ENCODE measurements at places on chromosomes 2 and 18.
A peak's percentile ranks its signal among the peaks of the same experiment; 100 is the strongest.

GRCh38 chr2:196566961-196567666 is 72.4 kb upstream of the CCDC150 start:
- H3K27me3 ChIP-seq, result peaks cover 22% of the 10 kb centered on the region
- no peak overlapping the region for H3K4me3 ChIP-seq
- H3K27ac ChIP-seq, result no peak overlapping the region
- no peak for DNase-seq
- no peaks in the 10 kb centered on the region for H3K4me1 ChIP-seq

GRCh38 chr2:176115883-176116813 is at the start of gene HOXD10:
Gene HOXD10, plus strand, starts transcription at chr2:176116778. Its CDS starts 56 bp downstream, at chr2:176116834.
- no peak for DNase-seq
- H3K4me3 ChIP-seq, result no peak within 1 kb of the TSS
- peaks cover 100% of the 10 kb centered on the region for H3K27me3 ChIP-seq
- no peaks in the 10 kb centered on the region for H3K36me3 ChIP-seq

DNA sequence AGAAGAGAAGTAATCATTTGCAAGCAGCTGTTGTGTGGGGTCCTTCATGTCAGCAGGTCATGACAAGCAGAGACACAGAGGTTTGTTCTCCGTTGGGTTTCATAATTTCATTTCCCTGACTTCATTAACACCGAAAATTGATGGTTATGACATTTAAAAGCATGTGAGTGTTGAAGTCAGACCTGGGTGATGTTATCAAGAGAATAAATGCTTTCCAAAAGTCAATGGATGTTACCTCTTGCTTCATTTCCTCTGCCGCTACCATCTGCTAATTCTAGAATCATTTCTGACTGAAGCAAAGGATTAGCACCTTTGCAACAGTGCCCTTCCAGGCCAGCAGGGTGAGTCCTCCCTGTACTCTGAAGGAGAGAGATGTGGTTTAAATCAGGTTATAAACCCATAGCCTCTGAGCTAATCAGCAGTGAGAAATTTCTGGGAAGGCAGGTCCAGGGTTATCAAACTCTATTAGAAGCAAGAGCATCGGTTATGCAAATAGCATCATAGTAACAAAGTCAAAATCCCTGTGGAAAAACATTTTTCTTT is 446.2 kb downstream of the PIK3C3 start:
- no peak overlapping the region for H3K4me3 ChIP-seq
- H3K27me3 ChIP-seq, result no peaks in the 10 kb centered on the region
- H3K27ac ChIP-seq, result no peak overlapping the region
- DNase-seq, result no peak

DNA sequence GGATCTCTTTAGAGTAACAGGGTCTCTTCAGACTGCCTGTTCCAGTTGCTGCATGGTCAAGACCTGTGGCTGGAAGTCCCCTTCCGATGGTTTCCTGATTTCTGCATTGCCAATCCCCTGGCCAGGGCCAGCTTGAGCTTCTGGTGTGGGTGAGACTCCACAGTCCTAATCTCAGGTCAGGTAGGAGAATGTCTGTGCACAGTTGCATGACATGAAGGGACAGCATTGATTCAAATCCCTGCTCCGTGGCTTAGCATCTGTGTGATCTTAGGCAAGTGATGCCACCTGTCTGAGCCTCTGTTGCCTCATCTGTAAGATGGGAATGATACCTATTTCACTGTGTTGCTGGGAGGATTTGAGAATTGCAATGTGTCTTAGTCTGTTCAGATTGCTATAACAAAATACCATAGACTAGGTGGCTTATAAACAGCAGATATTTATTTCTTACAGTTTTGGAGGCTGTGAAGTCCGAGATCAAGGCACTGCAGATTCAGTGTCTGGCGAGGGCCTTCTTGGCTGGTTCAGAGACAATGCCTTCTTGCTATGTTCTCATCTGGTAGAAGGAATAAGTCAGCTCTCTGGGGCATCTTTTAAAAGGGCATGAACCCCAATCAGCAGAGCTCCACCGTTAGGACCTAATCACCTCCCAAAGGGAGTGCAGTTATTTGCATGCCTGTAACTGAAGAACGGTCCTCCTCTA is 66.2 kb downstream of the ATOH8 start:
- no peak for DNase-seq
- H3K27me3 ChIP-seq, result peaks cover 2% of the 10 kb centered on the region
- H3K27ac ChIP-seq, result no peak overlapping the region
- H3K4me3 ChIP-seq, result no peak overlapping the region

GRCh38 chr18:36905571-36905970 is 76.6 kb downstream of the KIAA1328 start:
- H3K27me3 ChIP-seq, result no peaks in the 10 kb centered on the region
- H3K36me3 ChIP-seq, result no peaks in the 10 kb centered on the region
- H3K4me3 ChIP-seq, result no peak overlapping the region
- DNase-seq, result no peak

GRCh38 chr2:27888790-27889189 is 1.4 kb downstream of the RBKS start:
- no peaks in the 10 kb centered on the region for H3K27me3 ChIP-seq
- H3K36me3 ChIP-seq, result no peaks in the 10 kb centered on the region
- H3K4me1 ChIP-seq, result peaks cover 45% of the 10 kb centered on the region
- H3K27ac ChIP-seq, result no peak overlapping the region

DNA sequence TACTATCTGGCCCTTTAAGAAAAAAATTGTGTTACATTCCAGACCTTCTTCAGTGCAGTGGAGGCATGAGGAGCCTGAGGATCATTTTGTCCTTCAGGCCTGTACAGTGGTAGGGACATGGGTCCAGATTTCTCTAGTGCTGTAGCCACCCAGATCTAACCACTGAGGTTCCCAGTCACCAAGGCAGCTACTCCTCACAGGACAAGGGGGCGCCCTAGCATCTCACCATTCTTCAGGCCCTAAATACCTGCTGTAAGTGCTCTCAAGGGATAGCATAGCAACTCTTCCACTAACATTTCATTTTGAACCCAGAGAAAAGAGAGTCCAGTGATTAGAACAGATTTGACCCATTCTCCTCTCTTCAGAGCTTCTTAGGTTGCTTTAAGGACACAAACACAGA is 1533.0 kb downstream of the LRP1B start:
- no peak for DNase-seq
- no peaks in the 10 kb centered on the region for H3K36me3 ChIP-seq
- no peaks in the 10 kb centered on the region for H3K27me3 ChIP-seq
- no peak overlapping the region for H3K27ac ChIP-seq
- H3K4me1 ChIP-seq, result no peaks in the 10 kb centered on the region

DNA sequence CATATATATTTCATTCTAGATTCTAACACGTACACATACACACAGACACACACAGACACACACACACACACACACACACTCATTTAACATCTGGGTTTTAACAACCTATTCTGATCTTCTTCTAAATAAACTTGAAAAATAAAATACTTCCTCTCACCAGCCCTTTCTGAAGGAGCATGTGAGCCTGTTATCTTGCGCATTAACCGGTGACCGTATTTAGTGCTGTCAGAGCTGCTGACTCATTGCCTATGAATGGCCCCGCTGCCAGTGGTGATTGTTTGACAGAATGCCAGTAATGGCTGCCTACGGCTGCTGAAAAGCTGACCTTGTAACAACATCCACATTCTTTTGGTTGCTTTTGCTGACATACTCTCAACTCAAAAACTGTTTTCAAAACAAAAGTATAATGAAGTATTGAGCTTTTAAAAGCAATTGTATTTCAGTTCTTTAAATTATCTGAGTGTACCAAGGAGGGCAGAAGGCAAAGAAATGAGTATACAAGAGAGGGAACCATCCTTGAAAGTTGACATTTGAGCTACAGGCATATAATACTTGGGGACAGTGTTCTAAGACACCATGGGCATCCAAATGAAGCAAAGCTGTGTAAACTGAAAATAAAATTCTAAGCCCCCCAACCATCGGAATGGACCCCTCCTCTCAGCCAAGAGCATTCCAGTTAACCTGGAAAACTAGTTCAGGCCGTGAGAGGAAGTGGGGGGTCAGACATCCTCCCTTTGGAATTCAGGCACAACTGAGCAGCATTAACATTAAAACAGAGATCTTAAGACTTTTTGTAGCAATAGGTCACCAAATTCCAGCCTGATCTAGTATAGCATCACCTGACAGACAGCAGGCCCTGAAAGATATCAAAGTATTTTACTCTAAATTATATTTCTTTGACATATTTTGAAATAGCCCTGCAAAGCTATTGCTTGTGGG is 50.2 kb upstream of the DTNA start:
- H3K27me3 ChIP-seq, result no peaks in the 10 kb centered on the region
- no peak overlapping the region for H3K4me3 ChIP-seq
- H3K36me3 ChIP-seq, result no peaks in the 10 kb centered on the region
- H3K4me1 ChIP-seq, result no peaks in the 10 kb centered on the region

- H3K27ac ChIP-seq, result no peak overlapping the region
- H3K27me3 ChIP-seq, result no peaks in the 10 kb centered on the region
- no peaks in the 10 kb centered on the region for H3K36me3 ChIP-seq
Observed at GRCh38 chr2:6784291-6784690, 81.4 kb downstream of the CMPK2 start.

GRCh38 chr18:27606741-27607140 is 421.6 kb upstream of the CHST9 start:
- DNase-seq, result no peak
- H3K4me3 ChIP-seq, result no peak overlapping the region
- H3K27me3 ChIP-seq, result no peaks in the 10 kb centered on the region
- H3K36me3 ChIP-seq, result no peaks in the 10 kb centered on the region

GRCh38 chr18:43777636-43778304 is 500.5 kb upstream of the SYT4 start:
- H3K4me1 ChIP-seq, result no peaks in the 10 kb centered on the region
- no peak for DNase-seq
- no peaks in the 10 kb centered on the region for H3K27me3 ChIP-seq
- no peak overlapping the region for H3K4me3 ChIP-seq

- no peaks in the 10 kb centered on the region for H3K27me3 ChIP-seq
- no peak overlapping the region for H3K27ac ChIP-seq
- no peaks in the 10 kb centered on the region for H3K36me3 ChIP-seq
- no peak overlapping the region for H3K4me3 ChIP-seq
- no peak for DNase-seq
Observed at GRCh38 chr2:9030190-9030589, 26.7 kb upstream of the MBOAT2 start.

DNA sequence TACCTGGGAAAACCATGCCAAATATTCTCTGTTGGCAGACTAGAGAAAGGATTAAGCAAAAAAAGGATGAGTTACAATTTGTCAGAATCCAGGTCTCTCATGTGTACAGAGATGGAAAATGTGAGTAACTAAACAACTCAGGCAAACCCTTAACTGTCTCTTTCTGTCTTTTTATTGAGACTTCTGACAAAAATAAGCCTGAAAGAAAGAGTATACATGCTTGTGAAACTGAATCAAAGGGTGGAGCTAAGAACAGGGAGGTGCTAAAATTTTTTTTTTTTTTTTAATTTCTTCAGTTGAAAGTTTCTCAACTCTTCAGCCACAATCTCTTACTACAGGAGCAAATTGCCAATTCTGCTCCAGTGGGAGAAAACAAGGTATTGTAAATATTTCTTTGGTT is at the start of gene SERPINB10:
TSS of gene SERPINB10 (plus strand) at position 295 of the 400 bp plus-strand sequence. CDS start 7,553 bp downstream, outside the sequence.
- peaks cover 71% of the 10 kb centered on the region for H3K4me1 ChIP-seq
- H3K27ac ChIP-seq, result peak within 1 kb of the TSS; percentile 80
- DNase-seq, result peak; percentile 45
- no peaks in the 10 kb centered on the region for H3K27me3 ChIP-seq

DNA sequence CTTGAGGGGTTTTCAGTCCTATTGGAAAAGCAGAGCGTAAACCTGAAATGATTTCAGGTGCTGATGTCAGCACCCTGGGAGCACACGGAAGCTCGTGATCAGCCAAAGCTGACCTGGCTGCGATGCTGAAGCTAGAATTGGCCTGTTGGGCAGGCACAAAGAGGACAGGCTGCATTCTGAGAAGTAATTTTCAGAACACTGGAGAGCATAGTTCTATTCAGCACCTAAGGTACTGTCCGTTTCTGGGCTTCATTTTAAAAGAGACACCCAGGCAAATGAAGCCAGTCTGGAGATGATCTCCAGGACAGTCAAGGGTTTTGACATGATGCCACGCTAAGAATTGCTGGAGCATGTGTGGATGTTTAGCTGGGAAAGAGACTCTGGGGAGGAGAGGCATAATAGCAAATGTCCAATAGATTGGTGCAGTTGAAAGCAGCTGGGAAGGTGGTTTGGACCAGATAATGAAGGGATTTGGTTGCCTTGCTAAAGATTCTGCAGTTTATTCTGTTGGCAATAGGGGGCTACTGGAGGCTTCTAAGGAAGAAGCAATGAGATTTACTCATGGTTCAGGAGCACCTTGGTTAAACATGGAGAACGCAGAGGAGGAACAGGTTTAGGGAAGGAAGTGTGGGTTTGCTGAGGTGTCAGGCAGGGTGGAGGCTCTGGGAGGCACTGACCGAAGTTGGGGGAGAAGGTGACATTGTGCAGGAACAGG is 86.6 kb downstream of the ACOXL start:
- H3K36me3 ChIP-seq, result no peaks in the 10 kb centered on the region
- H3K4me3 ChIP-seq, result no peak overlapping the region
- H3K27me3 ChIP-seq, result no peaks in the 10 kb centered on the region
- no peak for DNase-seq

DNA sequence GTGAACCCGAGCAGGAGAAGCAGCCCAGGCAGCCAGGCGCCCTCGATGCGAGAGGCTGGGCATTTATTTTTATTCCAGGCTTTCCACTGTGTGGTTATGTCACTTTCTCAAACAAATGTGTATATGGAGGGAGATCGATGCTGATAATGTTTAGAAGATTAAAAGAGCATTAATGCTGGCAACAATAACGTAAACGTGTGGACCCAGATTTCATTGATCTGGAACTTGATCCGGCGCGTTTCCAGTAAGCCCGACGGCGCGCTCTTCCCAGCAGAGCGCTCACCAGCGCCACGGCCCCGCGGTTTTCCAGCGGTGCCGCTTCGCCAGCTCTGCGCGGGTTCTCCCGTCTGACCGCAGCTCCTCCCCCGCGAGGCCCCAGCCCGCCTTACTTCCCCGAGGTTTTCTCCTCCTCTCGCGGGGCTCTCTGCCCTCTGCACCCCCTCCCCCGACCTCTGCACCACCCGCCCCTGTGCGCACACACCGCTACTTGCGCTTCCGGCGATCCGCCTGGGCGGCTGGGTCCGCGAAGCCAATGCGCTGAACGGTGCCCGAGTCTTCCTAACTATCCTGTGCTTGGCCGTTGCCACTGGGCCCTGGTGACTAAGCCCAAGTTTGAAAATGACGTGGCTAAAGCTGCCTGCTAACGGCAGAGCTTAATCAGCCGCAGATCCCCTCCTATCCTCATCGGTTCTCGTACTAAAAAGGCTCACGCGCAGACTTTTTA is 6.1 kb downstream of the ONECUT2 start:
- DNase-seq, result peak; percentile 23
- no peak overlapping the region for H3K4me3 ChIP-seq
- H3K4me1 ChIP-seq, result peaks cover 27% of the 10 kb centered on the region
- H3K27me3 ChIP-seq, result peaks cover 96% of the 10 kb centered on the region
- H3K36me3 ChIP-seq, result no peaks in the 10 kb centered on the region

- peaks cover 70% of the 10 kb centered on the region for H3K36me3 ChIP-seq
- H3K4me1 ChIP-seq, result no peaks in the 10 kb centered on the region
- no peaks in the 10 kb centered on the region for H3K27me3 ChIP-seq
- H3K4me3 ChIP-seq, result no peak overlapping the region
- no peak overlapping the region for H3K27ac ChIP-seq
Observed at GRCh38 chr2:135163306-135163705, 111.2 kb downstream of the RAB3GAP1 start.

DNA sequence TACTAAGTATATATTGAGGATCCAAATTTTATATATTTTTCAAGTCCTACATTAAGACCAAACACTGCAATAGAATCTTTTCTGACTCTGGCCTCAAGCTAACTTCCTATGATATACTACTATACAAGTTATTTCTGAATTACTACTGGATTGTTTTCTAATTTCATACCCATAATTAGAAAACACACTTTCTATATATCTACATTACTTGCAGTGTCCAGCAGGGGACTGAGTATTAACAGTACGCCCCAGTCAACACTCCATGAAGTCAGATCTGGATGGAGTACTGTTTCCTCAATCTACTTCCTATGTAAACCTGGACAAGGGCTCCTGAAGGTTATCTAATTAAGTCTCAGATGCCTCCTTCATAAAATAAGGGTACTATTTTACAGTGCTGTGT is 26.5 kb downstream of the RMP24 start:
- no peak overlapping the region for H3K4me3 ChIP-seq
- H3K4me1 ChIP-seq, result no peaks in the 10 kb centered on the region
- H3K36me3 ChIP-seq, result no peaks in the 10 kb centered on the region
- H3K27ac ChIP-seq, result no peak overlapping the region

All from CD14-positive monocyte (primary cell).